Gastrocnemius medialis (tissue), 4 donors: ENCODE measurements at places on chromosomes 3 and 15. TPM values are rescaled to one million over a fixed set of nuclear protein-coding genes. Genes with fewer than 3 reads are reported as not detected.

Gene DOCK3
- total RNA-seq = 0.78 TPM

DNA sequence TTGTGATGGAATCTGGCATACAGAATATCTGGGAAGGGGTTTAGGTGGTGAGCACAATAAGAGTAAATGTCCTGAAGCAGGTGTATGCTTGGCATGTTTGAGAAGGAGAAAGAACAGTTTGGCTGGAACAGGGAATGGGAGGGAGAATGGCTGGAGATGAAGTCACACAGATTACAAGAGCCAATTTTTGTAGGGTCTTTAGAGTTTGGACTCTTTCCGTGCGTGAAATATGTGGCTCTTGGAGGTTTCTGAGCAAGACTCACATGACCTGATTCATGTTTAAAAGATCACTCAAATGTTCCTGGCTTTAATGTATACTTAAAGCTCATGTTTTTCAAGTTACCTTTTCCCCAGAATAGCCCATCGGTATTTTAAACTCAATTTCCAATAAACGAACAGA is 32.8 kb downstream of the SPRED1 start:
- H3K36me3 ChIP-seq = no peaks in the 10 kb centered on the region
- H3K4me1 ChIP-seq = no peaks in the 10 kb centered on the region
- no peak overlapping the region for H3K27ac ChIP-seq

Gene MNS1
- 0.44 TPM for total RNA-seq

Gene RMDN3
- 12.7 TPM for total RNA-seq

Gene ACOX2
- 6.1 TPM for total RNA-seq

GRCh38 chr3:67196677-67197076 is 198.6 kb downstream of the KBTBD8 start:
- H3K36me3 ChIP-seq = no peaks in the 10 kb centered on the region
- H3K4me1 ChIP-seq = no peaks in the 10 kb centered on the region
- no peak overlapping the region for H3K27ac ChIP-seq
- H3K4me3 ChIP-seq = no peak overlapping the region

GRCh38 chr3:44072601-44073540 is 168.8 kb upstream of the TOPAZ1 start:
- H3K4me3 ChIP-seq = no peak overlapping the region
- H3K27ac ChIP-seq = no peak overlapping the region
- no peaks in the 10 kb centered on the region for H3K36me3 ChIP-seq
- H3K4me1 ChIP-seq = no peaks in the 10 kb centered on the region
- DNase-seq = no peak

DNA sequence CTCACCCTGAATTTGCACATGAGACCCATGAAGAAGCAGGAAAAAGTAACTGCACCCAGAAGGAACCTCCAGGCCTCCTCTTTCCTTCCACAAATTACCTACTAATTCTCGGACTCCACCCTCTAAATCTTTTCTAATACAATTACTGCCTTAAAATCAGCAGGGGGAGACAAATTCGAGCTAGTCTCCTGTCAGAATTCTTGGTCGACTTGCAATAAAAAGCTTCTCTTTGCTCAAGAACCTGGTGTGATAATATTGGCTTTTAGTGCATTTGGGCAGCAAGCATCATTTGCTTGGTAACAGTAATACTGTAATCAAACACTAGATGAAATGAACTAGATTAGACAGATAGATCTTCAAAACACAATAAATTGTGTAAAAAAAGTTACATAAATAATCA is 281.9 kb downstream of the RAP2B start:
- DNase-seq = no peak
- H3K27me3 ChIP-seq = no peaks in the 10 kb centered on the region
- no peaks in the 10 kb centered on the region for H3K4me1 ChIP-seq
- H3K27ac ChIP-seq = no peak overlapping the region
- no peaks in the 10 kb centered on the region for H3K36me3 ChIP-seq

GRCh38 chr3:111932946-111933345 is 45.9 kb upstream of the ABHD10 start:
- H3K27ac ChIP-seq = no peak overlapping the region
- DNase-seq = no peak
- no peaks in the 10 kb centered on the region for H3K4me1 ChIP-seq
- no peaks in the 10 kb centered on the region for H3K36me3 ChIP-seq
- no peaks in the 10 kb centered on the region for H3K27me3 ChIP-seq
